Stimulated activated CD4-positive, alpha-beta T cell treated with anti-CD3 and anti-CD28 coated beads, TNF-alpha, amount 100 ng/mL, for 48 hours (primary cell): ENCODE measurements at places on chromosomes 16 and 17.
A peak's percentile ranks its signal among the peaks of the same experiment; 100 is the strongest.

GRCh38 chr17:76179496-76180467 is 38.7 kb upstream of the FOXJ1 start:
- no peak for DNase-seq

DNA sequence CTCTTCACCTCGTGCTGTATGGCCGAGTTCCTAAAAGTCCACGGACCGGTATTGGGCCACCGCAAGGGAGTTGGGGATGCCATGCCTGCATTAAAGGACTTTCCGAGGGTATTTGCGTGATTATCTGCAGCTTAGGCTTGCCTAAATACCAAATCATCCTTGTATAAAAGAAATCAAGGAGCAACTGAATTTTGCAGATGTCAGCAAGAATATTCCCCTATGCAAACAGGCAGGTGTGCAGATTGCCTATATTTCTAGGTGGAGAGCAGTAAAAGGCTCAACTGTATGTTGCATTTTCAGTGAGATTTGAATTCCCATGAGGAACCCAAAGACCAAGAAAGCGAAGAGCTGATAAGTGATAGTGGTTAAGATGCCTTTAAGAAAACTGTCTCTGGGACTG is 452.3 kb downstream of the CDH11 start:
- no peak for DNase-seq

DNA sequence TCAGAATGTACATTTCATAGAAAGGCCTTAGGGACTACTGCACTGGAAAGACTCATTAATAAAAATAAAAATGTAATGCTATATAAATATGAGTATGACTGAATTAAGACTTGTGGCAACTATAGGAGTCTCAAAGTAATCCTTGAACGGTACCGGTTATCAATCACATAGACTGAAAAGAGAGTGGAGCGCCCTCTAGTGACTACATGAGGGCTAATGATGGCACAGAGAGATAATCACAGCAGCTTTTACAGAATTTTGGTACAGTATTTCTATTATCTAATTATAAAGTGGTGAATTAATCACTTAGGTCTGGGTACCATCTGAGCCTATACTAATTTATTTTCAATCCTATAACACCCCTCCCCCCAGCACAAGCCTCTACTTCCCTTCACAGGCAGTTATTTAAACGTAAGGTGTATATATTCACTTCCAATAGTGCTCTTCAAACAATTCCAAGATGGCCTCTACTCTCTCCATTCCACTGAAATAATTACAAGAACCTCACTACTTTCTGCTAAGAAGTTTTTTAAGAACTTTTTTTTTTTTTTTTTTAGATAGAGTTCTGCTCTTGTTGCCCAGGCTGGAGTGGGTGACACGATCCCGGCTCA is 40.7 kb upstream of the ANKFY1 start:
- DNase-seq = no peak

GRCh38 chr17:74604200-74604599 is 12.1 kb upstream of the CD300LD start:
- no peak for DNase-seq

DNA sequence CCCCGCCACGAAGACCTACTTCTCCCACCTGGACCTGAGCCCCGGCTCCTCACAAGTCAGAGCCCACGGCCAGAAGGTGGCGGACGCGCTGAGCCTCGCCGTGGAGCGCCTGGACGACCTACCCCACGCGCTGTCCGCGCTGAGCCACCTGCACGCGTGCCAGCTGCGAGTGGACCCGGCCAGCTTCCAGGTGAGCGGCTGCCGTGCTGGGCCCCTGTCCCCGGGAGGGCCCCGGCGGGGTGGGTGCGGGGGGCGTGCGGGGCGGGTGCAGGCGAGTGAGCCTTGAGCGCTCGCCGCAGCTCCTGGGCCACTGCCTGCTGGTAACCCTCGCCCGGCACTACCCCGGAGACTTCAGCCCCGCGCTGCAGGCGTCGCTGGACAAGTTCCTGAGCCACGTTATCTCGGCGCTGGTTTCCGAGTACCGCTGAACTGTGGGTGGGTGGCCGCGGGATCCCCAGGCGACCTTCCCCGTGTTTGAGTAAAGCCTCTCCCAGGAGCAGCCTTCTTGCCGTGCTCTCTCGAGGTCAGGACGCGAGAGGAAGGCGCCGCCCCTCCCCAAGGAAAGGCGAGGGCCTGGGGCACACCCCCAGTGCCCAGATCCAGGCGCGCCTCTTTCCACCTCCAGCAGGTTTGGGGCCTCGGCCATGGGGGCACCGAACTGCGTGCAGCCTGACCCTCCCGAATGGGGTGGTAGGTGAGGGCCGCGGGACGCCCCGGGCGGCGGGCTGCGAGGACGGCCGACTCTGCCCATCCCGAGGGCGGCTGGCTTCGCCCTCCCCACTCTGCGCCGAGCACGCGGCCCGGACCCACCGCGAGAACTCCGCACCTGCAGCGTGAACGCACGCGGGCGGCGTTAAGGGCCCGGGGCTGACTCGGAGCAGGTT is 664 bp downstream of the HBQ1 start:
- peak; percentile 85 for DNase-seq

GRCh38 chr17:77432742-77433141 is 292.0 kb downstream of the SEC14L1 start:
- DNase-seq = no peak

GRCh38 chr16:89931305-89931896 is 8.3 kb downstream of the TUBB3 start:
- no peak for DNase-seq

GRCh38 chr16:49457196-49457595 is 83.6 kb downstream of the C16orf78 start:
- DNase-seq = no peak

DNA sequence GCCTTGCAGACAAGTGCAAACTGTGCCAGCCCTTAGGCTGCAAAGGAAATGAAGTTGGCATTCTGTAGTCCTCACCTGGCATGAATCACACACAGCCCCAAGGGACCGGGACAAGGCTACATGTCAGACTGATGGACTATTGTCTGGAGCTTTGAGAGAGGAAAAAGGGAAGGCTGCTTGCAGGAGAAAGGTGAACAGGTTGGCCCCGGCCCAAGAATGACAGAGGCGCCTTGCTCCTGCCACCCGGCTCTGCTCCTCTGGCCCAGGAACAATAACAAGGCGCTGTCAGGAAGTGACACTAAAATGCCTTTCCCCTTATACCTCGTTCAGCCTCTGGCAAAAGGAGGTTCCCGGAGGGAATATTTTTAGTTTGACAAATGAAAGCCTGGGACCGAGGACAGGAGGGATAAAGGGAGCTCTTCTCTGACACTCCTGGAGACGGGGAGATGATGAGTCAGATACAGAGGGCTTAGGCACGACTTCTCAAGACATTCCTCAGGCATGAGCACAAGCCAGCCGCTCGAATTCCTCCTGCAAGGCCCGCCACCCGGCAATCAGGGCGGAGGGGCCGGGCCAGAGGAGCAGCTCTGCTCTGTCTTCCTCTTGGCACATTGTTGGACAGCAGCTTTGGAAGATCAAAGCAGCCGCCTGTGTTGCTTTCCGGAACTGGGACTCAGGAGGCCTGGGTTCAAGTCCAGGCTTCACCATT is 105.8 kb downstream of the NOG start:
- no peak for DNase-seq

DNA sequence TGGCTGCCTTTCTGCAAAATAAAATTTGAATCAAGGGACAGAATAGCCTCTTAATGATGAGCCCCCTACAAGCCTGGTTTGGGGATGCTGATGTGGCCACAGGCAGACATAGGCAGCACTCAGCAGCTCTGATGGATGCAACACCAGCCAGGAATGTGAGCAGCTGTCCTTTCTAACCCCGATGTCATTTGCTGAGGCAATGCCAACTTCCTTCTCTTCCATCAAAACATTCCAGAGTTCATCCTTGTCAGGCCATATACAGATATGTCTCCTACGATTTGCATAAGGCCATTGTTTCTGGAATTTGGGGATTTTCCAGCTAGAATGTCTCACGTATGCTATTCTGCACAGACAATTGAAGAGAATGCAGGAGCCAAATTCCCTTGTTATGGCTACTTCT is 52.1 kb upstream of the MYOCD start:
- DNase-seq = no peak

DNA sequence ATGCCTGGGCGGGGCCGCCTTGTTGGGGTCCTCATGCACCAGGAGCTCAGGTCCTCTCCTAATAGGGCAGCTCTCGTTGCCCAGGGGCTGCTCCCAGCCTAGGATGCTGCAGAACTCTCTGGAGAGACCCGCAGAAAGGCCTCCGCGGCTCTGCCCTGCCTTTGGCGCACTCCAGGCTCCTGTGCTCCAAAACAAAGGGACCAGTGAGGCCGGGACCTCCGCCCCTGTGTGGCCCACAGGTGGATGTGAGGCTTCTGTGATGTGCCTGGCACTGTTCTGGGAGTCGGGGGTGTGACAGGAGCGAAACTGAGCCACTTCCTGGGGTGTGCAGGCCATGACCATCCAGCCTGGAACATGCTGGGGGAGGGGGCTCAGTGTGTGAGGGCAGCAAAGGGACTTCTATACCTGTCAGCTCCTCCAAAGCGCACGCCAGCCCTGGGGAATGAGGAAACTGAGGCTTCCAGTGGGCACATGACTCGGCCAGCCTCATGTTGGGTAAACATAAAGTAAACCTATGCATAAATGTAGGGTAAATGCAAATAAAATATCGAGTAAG is 153.2 kb downstream of the IRF8 start:
- no peak for DNase-seq

DNA sequence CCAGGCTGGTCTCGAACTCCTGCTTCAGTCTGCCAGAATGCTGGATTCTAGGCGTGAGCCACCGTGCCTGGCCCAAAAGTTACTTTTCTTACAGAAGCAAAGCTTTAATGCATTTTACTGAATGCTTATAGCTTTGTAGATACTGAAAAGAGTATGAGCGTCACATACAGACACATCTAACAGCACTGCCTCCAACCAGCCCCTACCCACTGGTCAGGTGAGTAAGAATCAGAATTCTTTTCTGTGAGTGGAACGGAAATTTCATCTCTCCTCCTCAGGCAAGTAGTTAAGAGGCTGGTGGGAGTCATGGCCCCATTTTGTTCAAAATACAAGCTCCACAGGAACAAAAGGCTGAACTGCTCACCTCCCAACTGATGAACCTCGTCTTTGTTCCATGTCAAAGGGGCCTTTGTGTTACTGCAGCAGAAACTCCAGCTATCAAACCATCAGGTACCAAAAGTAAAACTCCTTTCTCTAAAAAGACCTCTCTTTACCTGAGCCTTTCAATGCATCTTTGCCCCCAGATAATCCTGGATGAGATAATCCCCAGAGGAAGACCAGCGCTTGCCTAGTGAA is 92.4 kb upstream of the RPH3AL start:
- no peak for DNase-seq

GRCh38 chr16:26569793-26570192 is 496.9 kb upstream of the C16orf82 start:
- no peak for DNase-seq

- DNase-seq = no peak
These were observed 16.8 kb downstream of the PRPSAP1 start for GRCh38 chr17:76336756-76337412.

- DNase-seq = no peak
These were observed 12.5 kb upstream of the EPOP start for GRCh38 chr17:38687286-38687685.

DNA sequence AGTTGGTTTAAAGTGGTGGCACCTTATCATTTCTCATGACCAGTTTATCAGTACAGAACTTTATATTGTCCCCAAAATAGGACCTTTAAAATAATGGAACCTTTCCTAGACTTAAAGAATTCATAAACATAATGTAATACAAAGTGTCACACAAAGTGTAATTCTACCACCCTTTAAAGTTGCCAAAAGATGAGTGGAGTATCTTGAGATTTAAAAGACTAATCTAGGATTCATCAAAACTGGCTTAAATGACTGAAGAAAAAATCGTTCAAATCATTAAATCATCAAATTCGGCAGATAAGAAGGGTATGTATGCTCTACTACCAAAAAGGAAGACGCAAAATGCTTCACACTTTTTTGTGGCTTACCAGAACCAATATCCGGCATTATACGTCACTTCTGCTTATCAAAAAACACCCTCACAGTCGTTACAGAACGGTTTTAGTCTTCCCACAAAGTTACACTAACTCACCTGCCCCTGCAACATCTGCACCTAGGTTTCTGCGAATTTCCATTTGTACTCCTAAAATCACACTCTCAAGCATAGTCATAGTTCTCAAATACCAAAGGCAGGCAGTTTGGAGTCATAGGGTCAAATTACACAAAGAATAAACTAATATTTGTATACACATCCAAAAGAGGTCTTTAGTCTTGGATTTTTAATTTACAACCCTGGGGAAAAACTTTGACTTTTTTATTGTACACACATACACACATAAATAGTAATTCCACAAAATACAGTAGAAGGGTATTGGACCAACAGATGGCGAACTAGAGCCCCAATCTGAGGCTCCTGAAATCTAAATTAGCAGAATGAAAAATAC is 1.4 kb upstream of the KANSL1 start:
- DNase-seq = peak; percentile 38

- DNase-seq = no peak
These were observed 5.3 kb upstream of the KRT37 start for GRCh38 chr17:41429667-41430066.

DNA sequence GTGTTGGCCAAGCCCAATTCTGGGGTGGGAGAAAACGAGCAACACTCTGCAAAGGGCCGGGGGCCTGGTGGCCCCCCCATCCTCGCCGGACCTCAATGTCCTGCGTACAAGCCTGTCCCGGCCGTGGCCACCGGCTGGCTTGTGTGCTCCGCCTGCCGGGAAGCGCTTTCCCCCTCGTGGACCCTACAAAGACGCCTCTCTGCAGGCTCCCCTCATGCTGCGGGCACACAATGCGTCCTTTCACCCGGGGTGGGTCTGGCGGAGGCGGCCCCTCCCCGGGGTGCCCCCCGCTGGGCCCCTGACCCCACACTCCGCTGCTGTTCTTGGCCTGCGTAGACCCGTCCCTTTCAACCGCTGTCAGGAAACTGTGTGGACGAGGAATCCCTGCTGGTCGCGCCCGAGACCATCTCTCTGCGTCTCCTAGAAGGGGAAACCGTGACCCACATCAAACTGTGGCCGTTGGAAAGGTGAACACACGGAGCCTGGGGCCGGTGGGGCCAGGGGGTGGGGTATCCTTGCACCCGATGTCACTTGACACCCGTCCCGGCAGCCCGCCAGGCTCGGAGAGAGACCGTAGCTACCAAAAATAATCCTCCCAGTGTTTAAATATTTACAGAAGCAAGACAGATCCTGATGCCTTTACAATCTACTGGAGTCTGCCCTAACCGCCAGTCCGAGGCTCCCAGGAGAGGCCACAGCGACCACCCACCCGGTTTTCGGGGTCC is 43.6 kb downstream of the TBC1D16 start:
- DNase-seq = no peak

DNA sequence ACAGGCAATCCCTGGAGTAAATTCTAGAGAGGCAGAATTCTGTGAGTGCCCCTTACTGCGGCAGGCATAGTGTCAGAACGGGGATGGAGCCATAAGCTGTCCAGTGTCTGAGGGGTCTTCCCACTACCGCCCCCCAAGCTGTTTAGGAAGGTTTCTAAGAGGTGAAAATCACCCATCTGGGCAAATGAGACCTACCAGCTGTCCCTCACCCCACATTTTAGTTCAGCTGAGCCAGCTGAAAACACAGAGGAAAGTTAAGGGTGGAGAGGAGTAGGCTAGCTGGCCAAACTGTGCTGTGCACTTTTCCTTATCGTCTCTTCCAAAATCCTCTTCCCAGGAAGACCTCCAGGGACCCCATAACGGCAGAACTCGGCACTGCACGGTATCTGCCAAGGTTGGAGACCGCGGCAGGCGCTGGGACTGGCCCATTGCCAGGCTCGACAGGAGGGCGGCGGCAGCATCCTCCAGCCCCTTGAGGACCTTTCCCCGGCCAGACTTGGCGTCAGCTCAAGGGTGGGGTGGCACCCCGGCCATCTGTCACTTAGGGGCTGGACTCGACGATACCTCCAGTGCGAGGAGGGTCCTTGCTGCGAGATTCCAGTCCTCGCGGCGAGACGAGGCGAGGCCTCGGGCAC is 955 bp downstream of the ACLY start:
- no peak for DNase-seq
